ENCODE measurements at places on chromosomes 7 and 10.
A peak's percentile ranks its signal among the peaks of the same experiment; 100 is the strongest.

- DNase-seq: no peak
Measured at GRCh38 chr7:32577421-32577820, 82.1 kb downstream of the AVL9 start.

GRCh38 chr7:145848691-145849090 lies 267.9 kb upstream of the CNTNAP2 start:
- no peak for DNase-seq

- DNase-seq: no peak
Measured at GRCh38 chr10:79306644-79307220, 40.5 kb upstream of the PPIF start.

- peak; percentile 75 for DNase-seq
Measured at GRCh38 chr7:47945261-47946015, 2.8 kb downstream of the PKD1L1 start.

- no peak for DNase-seq
Measured at GRCh38 chr7:84207025-84207424, 12.4 kb upstream of the SEMA3A start.

DNA sequence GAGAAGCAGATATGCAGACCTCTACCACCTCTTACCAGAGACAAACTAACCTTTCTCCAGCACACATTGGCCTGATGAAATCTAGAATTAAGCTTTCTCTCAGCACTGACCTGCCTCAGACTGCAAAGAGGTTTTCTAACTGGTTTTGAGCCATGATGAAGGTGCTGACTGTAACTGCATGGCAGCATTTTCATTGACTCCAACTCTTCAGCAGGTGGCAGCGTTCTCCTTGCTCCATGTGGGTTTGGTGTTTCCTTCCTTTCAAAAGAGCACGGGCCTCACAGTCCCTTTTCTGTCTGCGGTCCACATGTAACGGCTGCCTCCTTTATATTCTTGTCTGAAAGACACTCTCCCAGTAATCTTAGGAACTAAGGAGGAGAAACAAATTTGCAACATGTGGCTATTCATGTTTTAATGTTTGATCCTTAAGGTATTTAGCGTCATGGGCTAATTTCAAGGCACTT lies 12.6 kb downstream of the KLLN start:
- DNase-seq: peak; percentile 33

DNA sequence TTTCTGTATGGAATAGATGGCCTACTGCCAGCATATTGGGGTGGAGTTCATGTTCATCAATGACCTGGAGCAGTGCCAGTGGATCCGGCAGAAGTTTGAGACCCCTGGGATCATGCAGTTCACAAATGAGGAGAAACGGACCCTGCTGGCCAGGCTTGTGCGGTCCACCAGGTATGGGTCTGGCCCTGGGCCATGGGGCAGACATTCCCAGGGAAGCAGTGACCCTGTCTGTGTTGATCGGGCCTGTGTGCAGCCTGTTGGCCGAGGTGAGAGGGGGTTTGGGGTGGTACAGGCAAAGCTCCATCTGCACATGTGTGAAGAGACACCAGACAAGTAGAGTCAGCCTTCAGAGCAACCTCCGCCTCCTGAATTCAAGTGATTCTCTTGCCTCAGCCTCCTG lies 67.3 kb downstream of the OGDH start:
- no peak for DNase-seq

GRCh38 chr10:1661859-1662437 lies 75.4 kb downstream of the ADARB2 start:
- no peak for DNase-seq

GRCh38 chr7:84393786-84394185 lies 199.2 kb upstream of the SEMA3A start:
- DNase-seq: no peak

- peak; percentile 53 for DNase-seq
Measured at GRCh38 chr10:5292196-5292735, 72.5 kb upstream of the UCN3 start.

- DNase-seq: no peak
Measured at GRCh38 chr7:74182453-74183090, 8.4 kb downstream of the EIF4H start.

GRCh38 chr10:124138195-124138882 lies 44.9 kb upstream of the CHST15 start:
- DNase-seq: no peak

DNA sequence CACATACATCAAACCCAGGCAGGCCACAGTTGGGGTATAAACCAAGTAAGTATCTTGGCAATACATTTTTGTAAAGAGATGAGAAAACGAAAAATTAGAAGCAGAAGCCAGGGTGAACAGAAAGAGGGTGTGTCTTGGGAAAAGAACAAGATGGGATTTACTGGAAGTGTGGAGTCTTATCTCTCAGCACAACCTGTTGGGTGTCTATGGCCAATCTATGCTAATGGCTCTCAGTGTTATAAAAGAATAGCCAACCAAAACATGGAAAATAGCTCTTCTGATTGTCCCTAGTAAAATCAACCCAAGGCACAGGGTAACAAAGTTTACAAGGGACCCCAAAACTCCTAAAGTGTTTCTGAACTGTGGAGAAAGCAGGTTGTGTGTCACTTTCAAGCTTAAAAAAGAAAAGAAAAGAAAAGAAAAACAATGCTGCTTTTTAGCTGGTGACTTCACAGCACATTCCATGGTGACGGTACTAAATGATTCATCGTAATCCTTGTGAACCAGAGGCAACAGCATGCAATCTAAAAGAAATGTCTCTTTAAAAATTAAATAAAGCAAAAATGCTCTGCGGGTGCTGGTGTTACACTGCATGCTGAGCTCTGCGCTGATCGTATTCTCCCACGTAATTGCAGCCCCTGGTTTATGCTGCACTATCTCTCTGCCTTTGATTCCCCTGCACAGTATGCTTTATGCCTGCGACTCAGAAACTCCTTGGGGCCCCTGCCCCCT lies 100.8 kb downstream of the C10orf90 start:
- no peak for DNase-seq

DNA sequence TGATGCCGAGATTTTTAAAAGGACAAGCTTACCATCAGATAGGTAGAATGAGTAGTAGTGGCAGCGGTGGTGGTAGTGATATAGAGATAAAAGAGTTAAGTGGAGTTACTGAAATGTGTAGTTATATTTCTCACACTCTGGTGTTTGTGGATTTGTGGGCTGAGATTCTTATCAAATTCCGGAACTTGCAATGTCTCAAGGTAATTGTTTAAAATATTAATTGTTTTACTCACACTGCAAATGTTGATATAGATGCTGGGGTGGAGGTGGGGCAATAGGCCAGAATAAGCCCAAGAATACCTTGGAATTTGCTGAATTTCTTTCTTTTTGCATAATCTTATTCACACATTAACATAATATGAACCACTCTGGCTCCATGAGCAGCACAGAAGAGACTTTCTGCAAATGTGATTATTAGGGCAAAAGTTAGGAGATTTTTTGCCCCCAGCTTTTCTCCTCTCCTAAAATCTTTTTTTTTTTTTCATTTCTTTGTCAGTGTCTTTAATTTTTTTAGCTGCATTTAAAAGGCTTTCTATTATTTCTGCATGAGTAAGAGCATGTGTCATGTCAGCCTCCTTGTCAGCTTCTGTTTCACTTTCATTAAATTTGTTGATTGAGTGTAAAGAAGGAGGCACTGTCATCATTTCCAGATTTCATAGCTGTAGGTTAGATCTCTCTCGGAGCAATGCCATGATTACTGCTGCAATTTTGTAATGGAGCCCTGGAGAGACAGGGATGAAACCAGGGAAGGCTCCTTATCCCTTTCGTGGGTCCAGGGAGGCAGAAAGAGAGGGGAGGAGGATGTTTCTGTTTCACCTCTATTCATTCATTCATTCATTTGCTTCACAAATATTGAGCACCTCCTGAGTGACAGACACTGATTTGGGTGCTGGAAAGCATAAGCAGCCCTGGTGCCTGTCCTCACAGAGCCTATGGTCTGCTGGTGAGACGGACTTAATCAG lies 13.1 kb upstream of the SGMS1 start:
- DNase-seq: no peak

- DNase-seq: no peak
Measured at GRCh38 chr7:143385891-143386781, 5.0 kb downstream of the ZYX start.

DNA sequence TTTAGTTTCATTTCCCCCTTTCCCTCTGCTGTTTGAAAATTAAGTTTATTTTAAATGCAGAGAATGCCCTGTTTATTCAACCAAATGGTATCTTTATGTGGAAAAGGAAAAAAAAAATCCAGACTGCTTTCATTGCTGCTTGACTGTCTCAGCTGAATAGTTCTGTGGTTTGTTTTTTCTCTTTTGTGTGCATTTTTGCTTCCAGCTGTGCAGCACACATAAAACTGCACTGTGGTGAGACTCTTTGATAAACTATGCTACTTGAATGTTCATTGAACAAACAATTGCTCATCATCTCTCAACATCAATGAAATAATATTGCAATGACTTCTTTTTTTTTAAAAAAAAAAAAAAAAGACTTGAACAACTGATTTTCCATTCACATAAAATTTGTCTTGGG lies 78.6 kb upstream of the GLI3 start:
- no peak for DNase-seq

GRCh38 chr10:6778992-6779701 lies 199.1 kb upstream of the PRKCQ start:
- DNase-seq: no peak

- DNase-seq: no peak
Measured at GRCh38 chr7:156157409-156158012, 345.2 kb upstream of the SHH start.

DNA sequence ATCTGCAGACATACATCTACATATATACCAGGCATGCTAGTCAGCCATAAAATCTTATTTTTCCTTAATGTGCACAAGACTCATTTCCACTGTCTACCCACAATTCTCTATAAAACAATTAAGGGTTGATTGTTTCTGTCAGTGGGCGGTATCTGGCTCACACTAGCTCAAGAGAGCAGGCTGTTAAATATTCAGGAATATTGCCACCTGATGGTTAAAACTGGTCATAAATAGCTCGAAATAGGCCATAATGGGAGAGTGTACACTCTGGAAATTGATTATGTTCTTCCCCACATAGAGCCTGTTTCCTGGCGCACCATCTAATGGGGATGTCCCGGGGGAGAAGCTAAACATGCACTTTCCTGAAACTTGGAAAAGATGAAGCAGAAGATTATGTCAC lies 620.6 kb upstream of the ANKRD30A start:
- DNase-seq: no peak

- no peak for DNase-seq
Measured at GRCh38 chr7:5450549-5451327, 27.1 kb upstream of the TNRC18 start.

DNA sequence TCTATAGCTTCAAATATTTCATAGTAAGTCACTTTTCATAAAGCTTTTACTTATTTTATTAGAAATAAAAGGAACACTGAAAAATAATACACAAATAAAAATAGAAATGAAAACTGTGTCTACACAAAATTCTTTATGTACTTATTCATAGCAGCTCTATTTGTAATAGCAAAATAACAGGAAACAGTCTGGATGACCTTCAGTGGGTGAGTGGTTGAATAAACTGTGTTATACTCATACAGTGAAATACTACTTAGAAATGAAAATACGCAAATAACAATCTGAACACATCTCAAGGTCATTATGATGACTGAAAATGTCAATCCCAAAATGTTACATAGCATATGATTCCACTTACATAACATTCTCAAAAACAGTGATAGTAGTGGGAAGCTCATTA lies 138.7 kb upstream of the PCLO start:
- DNase-seq: no peak

- no peak for DNase-seq
Measured at GRCh38 chr7:97576043-97576442, 155.8 kb upstream of the TAC1 start.

GRCh38 chr7:1923409-1924257 lies 253.6 kb downstream of the ELFN1 start:
- DNase-seq: no peak

DNA sequence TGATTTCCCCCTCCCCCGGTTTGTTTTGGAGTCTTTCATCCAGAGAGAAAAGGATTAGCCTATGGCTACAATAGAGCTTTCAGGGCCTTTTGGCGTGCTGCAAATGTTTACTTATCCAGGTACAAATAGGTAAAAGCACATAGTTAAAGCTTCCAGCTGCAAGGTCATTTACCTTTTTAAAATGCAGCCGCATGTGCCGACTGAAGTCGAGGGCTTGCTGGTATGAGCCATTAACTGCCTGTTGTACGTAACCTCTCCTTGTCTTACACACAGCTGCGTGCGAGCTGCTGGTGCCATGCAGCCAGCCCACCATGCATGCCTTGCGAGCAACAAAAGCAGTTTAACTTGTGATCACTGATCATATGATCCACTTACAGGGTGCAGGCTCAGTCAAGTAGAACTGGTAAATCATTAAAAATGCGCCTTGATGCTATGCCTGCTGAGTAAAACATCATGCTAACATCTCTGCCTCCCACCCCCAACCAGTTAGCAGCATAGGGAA lies 866.4 kb downstream of the LRMDA start:
- DNase-seq: no peak

GRCh38 chr7:45189151-45189970 lies 31.8 kb downstream of the RAMP3 start:
- DNase-seq: peak; percentile 21

DNA sequence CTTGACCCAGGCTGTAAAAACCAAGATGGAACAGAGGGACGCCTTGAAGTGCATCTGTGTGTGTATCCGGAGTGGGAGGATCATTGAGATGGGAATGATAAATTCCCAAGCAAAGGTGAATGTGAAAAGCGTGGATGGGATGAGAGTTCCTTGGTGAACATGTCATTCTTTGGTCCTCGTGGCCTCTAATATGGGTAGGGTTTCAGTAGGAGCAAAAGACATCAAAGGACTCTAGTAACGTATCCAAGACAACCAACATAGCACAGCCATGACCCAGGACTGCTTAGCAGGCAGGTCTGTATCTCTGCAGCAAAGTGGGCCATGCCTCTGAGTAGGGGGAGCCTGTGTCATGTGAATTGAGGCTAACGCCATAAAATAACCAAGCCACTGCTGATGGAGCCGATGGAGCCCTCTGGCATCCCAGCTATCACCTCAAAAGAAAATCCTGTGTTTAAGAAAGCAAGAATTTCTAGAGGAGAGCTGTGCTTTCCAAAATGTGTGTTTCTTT lies 98.6 kb downstream of the CCDC3 start:
- no peak for DNase-seq

GRCh38 chr7:52831321-52831720 lies 204.1 kb upstream of the POM121L12 start:
- DNase-seq: no peak

GRCh38 chr10:24622781-24623301 lies 100.8 kb downstream of the ARHGAP21 start:
- no peak for DNase-seq

- no peak for DNase-seq
Measured at GRCh38 chr10:90138844-90139243, 437.5 kb downstream of the KIF20B start.

Measured in activated CD4-positive, CD25-positive, alpha-beta regulatory T cell treated with anti-CD3 and anti-CD28 coated beads, Interleukin-2, amount 50 U/mL, for 72 hours (primary cell).